ENCODE measurements at places on chromosomes 4 and X.

GRCh38 chr4:1604181-1604705 is 79.9 kb downstream of the FAM53A start:
- no peak for DNase-seq

DNA sequence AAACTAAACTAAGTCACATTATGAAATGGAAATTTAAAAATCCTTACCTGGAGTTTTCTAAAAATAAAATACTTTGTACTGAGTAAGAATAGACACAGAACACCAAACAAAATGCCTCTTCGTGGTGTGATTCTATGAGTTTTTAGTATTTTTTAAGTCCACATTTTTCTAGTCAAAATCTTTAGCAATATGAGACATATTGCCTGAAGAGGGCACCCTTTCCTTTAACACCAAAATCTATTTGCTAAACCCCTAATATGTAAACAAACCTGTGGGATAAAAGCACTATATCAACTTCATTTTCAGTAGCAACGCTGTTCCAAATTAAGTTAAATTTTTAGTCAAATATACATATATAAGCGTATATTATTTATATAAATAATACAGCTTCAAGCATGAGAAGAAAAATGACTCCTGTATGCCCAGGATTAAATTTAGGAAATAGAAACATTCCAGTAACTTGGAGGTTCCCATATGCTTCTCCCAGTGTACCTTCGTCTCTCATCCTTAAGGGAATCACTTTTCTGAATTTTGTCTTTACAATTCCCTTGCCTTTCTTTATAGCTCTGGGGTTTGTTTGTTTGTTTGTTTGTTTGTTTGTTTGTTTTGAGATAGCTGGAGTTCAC is 23.0 kb upstream of the PGM2 start:
- peak; percentile 4 for DNase-seq

DNA sequence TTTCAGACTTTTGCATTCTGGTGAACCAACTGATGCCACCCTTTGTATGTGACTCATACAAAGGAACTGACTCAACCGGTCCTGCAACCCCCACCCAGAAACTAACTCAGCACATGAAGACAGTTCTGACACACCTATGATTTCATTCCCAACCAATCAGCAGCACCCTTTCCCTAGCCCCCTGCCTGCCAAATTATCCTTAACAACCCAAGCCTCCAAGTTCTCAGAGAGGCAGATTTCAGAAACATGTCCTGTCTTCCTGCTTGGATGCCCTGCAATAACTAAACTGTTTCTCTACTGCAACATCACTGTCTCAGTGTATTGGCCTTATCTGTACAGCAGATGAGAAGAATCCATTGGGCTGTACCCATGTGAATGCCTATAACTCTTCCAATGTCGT is 284.7 kb downstream of the CAMK2D start:
- no peak for DNase-seq

DNA sequence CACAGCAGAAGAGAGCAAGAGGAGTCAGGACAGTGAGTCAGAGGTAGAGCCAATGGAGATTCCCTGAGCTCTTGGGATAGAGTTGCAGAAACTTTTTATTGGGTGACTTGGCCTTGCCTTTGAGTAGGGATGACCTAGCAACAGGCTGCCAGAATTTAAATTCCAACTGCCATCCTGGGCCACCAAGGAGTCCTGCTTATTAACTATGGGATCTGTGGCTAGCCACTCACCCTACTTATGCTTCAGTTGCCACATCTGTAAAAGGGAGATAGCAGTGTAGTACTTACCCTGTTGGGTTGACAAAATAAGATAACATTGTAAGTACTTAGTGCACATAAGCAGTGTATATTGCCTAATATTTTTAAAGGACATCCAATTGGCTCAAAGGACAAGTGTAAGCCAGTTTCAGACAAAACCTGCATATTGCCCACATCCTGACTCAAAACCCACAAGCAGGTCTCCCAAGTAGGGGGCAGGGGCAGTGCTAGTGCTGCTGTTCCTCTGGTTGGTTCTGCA is 43.5 kb upstream of the TMEM164 start:
- DNase-seq = no peak

GRCh38 chrX:54786967-54787366 is 11.1 kb downstream of the ITIH6 start:
- DNase-seq = no peak

- no peak for DNase-seq
These were observed 12.0 kb downstream of the ATP5ME start for GRCh38 chr4:661881-662761.

DNA sequence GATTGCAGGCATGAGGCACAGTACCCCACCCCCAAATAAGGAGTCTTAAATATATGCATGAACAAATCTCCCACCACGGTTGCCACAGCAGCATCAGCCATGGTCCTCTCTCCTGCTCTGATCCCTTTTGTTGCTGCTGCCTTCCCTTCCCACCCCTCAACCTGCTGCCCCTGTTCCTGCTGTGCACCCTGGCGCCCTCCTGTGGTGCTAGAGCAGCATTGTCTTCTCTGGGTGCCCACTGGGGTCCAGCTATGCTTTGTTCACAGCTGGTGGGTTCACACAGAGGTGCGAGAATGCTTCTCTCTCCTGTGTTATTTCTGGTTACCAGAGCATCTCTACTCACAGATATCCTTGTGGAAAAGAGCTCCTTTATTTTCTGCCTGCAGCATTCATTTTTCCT is 116.2 kb downstream of the GATB start:
- no peak for DNase-seq

- no peak for DNase-seq
These were observed 12.3 kb upstream of the SCRG1 start for GRCh38 chr4:173411106-173411693.

DNA sequence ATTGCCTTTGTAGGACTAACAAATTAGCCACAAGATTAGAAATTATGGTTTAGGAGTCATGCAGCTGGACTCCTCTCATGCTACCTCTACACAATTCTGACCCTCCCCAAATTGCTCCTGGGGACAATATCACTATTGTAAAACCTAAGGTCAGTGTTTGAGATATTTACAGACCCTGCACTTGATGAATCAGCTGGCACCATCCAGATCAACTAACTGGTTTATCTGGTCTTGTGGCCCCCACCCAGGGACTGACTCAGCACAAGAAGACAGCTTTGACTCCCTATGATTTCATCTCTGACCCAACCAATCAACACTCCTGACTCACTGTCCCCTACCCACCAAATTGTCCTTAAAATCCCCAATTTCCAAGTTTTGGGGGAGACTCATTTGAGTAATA is 192.4 kb downstream of the STPG2 start:
- no peak for DNase-seq

DNA sequence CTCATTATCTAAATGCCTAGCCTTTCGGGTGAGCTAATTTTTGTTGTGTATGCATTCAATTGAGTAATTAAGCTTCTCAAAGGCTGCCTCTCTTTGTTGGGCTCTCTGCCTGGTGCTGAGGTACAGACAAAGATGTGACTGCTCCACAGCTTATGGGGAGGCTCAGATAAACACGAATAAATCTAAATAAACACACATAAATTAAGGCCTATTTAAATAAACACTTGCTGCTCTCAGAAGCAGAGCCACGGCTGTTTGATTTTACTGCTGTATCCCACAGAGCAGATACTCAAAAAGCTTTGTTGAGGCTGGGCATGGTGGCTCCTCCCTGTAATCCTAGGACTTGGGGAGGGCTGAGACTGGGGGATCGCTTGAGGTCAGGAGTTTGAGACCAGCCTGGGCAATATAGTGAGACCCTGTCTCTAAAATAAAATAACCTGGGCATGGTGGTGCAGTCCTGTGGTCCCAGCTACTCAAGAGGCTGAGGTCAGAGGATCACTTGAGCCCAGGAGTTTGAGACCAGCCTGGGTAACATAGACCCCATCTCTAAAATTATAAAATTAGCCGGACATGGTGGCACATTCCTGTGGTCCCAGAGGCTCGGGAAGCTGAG is 8.4 kb upstream of the CD99 start:
- DNase-seq = no peak

- no peak for DNase-seq
These were observed 145.2 kb upstream of the SFRP2 start for GRCh38 chr4:153933915-153934687.
